SHP77 (cell line): ENCODE measurements at places on chromosomes 5 and 9.
A peak's percentile ranks its signal among the peaks of the same experiment; 100 is the strongest.

DNA sequence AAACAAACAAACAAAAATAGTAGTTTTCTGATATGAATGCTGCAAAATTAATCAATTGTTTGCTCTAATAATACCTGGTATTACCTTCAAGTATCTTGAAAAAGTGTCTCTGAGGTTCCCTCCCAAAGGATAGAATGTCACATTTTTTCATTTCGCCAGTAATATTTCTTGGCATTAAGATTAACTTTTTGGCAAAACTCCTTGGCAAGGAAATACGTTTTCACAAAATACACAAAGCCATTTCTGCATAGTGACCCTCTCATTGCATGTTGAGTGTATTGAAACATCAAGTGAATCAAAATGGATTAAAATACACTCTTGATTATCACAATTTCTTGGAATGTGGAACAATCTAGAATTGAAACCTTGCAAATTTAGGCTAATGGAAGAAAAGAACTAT lies 230.5 kb downstream of the ATPSCKMT start:
- DNase-seq = no peak

- DNase-seq = no peak
Observed at GRCh38 chr5:652773-653350, 40.3 kb downstream of the TPPP start.

GRCh38 chr5:76250463-76250862 lies 152.6 kb upstream of the IQGAP2 start:
- DNase-seq = no peak

DNA sequence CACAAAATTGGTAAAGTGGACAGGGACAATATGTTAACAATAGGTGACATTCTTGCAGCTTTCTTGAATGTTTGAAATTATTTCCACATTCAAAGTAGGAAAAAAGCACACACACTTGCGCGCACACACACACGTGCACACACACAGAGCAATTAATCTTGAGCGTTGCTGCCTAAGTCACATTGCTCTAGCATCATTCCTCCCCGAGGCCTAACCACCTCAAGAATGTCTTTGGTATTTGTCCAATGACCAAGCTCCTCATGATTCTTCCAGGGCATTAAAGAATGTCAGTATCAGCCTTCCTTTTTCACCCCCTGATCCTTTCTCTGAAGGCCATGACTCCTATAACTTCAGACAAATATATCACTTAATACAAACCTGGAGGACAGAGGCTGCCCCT lies 198.1 kb downstream of the NPR3 start:
- DNase-seq = no peak

GRCh38 chr5:58025809-58026208 lies 434.1 kb downstream of the PLK2 start:
- DNase-seq = no peak

- DNase-seq = no peak
Observed at GRCh38 chr5:81297531-81297930, 3.9 kb upstream of the ZCCHC9 start.

GRCh38 chr5:37724395-37725125 lies 115.3 kb downstream of the GDNF start:
- DNase-seq = no peak

DNA sequence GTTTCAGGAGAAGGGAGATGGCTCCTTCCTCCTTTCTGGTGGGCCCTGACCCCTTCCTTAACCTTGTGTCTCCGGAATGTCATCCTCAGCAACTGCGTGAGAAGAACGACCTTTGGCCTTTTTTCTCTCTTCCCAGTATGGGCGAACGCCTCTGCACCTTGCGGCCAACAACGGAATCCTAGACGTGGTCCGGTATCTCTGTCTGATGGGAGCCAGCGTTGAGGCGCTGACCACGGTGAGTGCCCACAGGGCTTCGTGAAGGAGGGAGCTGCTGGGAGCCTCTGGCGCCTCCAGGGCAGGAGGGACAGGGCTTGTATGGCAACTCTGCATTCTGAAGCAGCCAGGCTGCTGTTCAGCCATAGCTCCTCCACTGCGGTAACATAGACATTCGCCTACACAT lies 68.0 kb upstream of the CTSL start:
- DNase-seq = no peak

GRCh38 chr9:123679330-123679987 lies 250.5 kb downstream of the DENND1A start:
- peak; percentile 78 for DNase-seq

DNA sequence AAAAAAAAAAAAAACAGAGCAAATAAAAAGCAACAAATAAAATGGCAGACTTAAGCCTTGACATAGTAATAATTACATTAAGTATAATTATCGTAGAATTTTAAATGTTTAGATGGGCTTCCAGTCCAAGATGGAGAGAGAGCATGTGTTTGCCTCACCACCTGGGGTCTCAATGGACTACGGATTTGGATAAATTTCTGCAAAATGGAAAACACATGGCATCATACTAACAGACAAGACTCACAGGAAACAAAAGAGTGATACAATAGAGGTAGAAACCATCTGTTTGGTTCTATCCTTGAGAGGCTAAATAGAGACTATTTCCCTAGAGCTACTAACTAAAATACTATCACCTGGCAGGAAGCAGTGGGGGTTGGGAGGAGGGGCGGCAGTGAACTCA lies 144.3 kb downstream of the MUSK start:
- DNase-seq = no peak

- peak; percentile 53 for DNase-seq
Observed at GRCh38 chr5:124662181-124662781, 84.2 kb downstream of the ZNF608 start.

GRCh38 chr5:96293966-96294883 lies 138.8 kb downstream of the PCSK1 start:
- DNase-seq = peak; percentile 67

DNA sequence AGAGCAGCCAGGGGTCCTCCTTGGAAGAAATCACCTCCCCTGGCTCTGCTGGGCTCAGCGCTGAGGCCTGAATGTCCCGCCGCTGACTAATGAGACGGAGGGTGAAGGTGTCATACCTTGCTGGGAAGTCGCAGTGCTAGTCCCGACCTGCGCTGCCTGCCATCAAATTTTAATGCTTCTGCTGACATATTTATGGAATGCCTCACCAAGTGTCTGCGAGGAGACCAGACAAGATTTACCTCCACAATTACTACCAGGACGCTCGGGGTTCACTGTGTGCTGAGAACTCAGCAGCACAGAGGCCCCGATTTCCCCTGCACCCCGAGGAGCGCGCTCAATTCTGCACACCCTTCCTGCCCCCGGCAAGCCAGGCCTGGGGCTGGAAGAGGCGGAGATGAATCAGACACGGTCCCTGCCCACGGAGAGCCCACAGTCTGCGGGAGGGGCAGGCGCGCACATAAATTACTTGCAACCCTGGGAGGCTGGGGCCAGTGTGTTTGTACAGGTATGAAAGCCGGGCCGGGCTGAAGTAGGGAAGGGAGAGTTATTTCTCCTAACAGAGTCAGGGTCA lies 175.2 kb downstream of the PAX5 start:
- DNase-seq = no peak

DNA sequence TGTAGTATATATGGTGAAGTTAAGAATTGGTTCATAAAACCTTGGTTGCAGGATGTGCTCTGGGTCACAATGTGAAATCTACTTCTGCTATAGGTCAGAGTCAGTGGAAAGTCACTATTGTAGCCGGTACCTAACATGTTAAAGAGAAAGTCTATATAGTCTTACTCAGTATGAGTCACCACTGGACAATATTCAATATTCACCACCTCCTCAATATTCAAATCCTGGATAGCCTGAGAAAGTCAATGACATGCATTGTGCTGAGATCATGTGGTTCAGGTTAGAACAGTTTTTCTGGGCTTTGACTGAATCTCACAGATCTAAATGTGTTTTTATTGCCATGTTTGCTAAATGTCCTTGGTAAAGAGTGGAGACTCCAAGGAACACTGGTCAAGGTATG lies 108.8 kb downstream of the HMHB1 start:
- no peak for DNase-seq

GRCh38 chr5:109833946-109834345 lies 144.2 kb downstream of the MAN2A1 start:
- DNase-seq = no peak

- no peak for DNase-seq
Observed at GRCh38 chr9:114291886-114292590, 30.9 kb upstream of the ORM1 start.

- no peak for DNase-seq
Observed at GRCh38 chr5:159203351-159203750, 6.0 kb downstream of the RNF145 start.

DNA sequence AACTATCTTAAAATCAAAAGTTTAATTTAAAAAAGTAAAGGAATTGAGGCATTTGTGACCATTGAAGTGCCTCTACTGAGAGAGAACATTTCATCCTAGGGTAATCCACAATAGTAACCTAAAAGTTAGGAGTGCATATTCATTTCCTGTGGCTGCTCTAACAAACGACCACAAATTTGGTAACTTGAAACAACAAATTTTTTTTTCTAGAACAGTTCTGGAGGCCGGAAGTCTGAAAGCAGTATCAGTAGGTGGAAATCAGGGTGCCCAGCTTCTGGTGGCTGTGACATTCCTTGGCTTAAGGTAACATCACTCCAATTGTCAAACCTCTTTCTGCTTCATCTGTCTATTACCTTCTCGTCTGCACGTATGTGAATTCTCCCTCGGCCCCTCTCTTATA lies 67.1 kb upstream of the SSBP2 start:
- DNase-seq = no peak

- no peak for DNase-seq
Observed at GRCh38 chr9:137270929-137271695, 6.4 kb upstream of the TOR4A start.

DNA sequence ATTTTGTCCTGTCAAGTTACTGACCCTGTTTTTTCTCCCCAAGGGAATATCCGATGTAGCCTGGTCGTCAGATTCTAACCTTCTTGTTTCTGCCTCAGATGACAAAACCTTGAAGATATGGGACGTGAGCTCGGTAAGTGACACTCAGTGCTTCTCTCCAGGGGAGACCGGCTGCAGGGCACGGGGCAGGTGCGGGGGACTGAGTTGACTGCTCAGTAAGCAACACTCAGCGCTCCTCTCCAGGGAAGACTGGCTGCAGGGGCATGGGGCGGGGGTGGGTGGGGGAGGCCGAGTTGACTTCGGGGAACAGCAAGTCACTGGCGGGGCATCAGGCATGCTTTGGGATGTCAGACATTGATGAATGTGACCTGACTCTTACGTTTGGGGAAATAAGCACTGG lies 6.0 kb downstream of the WDR5 start:
- DNase-seq = no peak

GRCh38 chr5:116420540-116420939 lies 154.1 kb downstream of the SEMA6A start:
- no peak for DNase-seq

GRCh38 chr9:94909250-94909894 lies 182.9 kb downstream of the AOPEP start:
- DNase-seq = peak; percentile 24

DNA sequence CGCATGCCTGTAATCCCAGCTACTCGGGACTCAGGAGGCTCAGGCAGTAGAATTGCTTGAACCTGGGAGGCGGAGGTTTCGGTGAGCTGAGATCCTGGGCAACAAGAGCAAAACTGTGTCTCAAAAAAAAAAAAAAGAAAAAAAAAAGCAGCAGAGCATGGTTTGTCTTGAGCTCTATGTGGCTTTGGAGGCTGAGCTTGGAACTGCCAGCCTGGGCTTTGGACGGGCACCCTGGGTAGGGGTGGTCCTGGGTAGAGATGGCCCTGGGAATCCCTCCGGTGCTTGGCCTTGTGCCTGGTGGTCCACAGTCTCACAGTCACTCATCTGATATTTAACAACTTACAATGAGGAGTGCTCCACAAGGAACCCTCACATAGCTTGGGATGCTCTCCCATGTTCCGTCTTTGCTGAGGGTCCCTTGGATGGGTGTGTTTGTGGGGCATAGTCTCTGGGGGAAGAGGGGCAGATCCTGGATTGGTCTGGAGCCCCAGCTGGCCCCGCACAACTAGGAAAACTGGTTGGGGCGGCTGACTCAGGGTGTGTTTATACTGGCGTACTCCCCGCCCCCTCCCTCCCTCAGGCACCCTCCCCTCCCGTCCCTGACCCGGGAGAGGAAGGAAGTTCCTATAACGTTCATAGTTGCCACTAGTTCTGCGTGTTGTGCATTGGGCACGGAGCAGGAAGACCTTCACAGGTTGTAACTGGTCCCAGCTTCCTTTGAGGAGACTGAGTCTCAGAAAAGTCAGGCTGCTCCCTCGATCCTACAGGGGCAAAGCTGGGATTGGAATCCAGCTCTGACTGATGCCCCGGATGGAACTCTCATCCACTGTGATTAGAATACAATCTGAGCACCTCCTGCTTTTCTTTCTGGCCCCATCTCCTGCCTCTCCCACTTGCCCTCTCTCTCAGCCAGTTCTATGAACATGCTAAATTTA lies 11.2 kb downstream of the IER5L start:
- DNase-seq = peak; percentile 63

- no peak for DNase-seq
Observed at GRCh38 chr5:41219658-41220269, 6.4 kb upstream of the C6 start.

GRCh38 chr5:120638449-120638848 lies 174.3 kb downstream of the PRR16 start:
- DNase-seq = no peak

DNA sequence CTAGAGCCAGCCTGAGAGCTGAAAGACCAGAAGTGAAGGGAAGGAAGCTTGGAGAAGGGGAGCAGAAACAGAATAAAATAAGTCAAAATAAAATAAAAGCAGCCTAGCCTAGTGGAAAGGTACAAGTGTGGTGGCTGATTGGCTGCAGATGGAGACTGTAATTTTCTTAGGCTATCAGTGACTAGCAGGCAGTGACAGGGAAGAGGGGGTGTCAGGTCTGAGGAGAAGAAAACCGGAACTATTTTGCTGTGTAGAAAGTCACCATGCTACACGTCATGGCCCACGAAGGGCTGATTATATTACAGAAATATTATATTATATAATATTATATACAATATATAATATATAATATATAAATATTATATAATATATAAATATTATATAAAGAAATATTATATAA lies 98.1 kb upstream of the TAF11L2 start:
- no peak for DNase-seq

GRCh38 chr5:68074633-68075032 lies 140.9 kb upstream of the PIK3R1 start:
- DNase-seq = no peak

- DNase-seq = no peak
Observed at GRCh38 chr5:150131978-150132694, 23.5 kb downstream of the PDGFRB start.

DNA sequence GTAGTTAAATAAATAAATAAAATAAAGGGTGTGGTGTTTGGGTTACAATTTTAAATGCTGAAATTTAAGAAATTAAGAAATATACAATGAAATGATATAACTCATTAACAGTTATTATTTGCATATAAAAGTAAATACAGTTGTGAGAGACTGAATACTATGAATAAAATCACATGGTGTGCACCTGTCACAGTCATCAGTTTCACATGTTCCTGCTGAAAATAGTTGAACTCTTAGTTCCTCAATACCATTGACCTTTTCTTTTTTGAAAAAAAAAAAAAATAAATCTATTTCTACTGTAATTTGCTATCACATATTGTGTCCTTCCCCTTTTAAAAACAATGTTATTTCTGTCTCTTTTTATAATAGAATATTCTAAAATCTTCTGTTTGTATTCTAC lies 130.9 kb upstream of the CHD1 start:
- no peak for DNase-seq

- DNase-seq = no peak
Observed at GRCh38 chr5:157362502-157362901, 96.6 kb downstream of the CYFIP2 start.
